ENCODE measurements at places on chromosomes 3 and 15.

DNA sequence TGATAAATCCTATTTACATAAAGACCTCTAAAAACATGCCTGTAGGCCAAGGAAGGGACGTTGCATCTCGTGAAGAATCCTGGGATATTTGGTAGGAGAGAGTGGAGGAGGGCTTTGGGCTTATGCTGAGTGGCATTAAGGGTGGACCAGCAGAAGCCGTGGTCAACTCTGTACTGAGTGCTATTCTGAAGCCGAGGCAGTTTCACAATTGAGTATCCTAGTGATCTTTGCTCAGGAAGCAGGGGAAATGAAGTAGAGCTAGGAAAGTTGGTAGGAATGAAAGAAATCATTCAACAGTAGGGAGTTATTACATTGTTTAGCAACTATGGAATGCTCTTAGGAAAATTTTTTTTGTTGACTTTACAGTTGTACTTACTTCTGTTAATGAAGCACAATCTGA, 24.2 kb downstream of the MCTP2 start:
- no peak for DNase-seq

- DNase-seq = no peak
Observed at GRCh38 chr3:157151151-157151550, 8.8 kb downstream of the CCNL1 start.

DNA sequence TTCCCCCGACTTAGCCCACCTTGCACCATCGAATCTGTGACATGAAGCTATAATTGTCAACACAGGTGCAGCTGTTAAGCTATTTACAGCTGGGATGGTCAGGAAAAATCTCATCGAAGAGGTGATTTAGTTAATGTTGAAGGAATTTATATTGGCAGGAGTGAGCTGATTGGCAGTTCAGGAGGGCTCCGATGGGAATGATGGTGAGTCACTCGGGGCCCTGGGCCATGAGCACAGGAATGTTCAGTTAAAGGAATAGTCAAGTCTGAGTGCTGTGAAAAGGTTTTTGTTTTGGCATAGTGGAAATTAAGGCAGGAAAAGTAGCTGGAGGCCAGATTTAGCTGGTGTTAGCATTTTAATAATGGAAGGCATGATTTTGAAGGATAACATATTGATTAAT, 95.7 kb downstream of the OXSM start:
- DNase-seq = no peak

DNA sequence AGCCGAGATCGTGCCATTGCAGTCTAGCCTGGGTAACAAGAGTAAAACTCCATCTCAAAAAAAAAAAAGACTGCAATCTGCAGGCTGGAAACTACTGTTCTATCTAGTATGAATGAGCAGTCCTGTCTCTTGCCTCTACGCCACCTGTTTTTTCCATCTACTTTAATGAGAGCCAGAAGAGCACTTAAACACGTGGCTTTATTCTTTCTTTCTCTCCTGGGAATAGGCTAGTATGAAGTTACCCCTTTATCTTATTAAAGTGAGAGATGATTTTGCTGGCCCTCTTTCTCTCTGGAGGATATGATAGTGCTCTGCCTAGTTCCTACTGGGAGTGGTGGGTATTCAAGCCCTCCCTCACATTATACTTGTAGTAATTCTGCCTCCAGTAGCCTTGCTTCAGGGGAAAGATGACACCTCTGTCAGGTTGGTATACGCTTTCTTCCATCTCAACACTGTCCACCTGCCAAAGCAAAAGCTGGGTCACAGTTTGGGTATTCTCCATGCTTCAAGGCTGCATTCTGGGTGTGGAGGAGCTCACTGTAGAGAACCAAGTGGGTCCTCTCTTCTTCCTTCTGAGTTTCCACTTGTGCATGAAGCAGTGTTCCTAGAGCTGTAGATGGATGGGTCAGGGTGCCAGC, 17.8 kb downstream of the MAPKBP1 start:
- no peak for DNase-seq

DNA sequence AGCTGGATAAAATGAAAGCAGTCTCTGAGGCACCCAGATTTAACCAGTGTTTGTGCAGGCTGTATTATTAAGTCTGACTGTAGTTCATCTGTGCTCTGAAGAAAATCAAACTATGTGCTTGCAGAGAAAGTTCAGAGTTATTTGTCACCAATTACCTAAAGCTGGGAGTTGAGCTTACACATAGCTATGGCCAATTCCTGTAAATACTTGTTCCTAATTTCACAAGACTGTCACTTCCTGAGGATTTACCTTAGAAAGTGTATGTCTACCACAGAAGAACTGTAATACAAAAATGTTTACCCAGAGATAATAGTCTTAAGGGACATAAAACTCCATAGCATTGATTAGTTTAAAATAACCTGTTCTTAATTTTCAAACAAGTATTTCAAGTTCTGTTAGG, 628.4 kb upstream of the TGFBR2 start:
- DNase-seq = no peak

Data from testis (tissue), 5 donors.